ENCODE measurements at places on chromosomes 5 and 9.
A peak's percentile ranks its signal among the peaks of the same experiment; 100 is the strongest.

DNA sequence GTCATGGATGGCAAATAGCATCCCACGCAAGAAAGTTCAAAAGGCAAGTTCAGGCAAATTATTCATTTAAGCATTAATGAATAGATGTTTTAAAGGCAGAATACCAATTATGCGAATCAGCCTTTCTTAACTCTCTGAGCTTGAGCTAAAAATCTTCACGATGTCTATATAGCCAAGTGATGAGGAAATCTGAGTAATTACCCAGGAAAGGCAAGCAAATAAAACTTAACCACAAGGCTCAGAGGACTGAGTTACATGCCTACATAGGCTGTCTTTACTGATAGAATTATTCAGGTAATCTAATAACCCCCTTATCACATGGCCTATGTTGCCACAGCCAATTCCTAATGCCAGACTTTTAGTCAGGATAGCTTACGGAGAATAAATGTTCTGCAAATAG, 120.8 kb upstream of the MTAP start:
- ATAC-seq, result no peak

- no peak for ATAC-seq
Measured at GRCh38 chr9:78132701-78133058, 101.1 kb upstream of the GNAQ start.

DNA sequence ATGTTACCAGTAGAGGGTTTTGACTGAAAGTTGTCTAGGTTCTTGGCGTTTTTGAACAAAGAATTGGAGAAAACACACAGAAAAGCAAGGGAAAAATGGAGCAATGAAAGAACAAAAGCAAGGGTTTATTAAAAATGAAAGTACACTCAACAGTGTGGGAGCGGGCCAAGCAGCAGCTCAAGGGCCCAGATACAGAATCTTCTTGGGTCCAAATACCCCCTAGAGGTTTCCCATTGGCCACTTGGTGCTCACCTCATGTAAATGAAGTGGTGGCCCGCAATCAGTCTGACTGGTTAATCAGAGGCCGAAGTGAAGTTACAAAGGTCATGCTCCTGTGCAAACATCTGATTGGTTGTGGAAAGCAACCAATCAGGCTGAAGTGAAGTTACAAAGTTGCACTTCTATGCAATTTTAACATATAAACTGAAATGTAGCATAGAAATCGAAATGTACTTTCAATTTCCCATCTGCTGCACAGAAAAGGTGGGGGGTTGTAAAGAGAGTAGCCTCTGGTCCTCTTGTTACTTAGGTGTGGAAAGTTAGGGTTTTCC, 1.9 kb upstream of the GM2A start:
- ATAC-seq, result peak; percentile 12

DNA sequence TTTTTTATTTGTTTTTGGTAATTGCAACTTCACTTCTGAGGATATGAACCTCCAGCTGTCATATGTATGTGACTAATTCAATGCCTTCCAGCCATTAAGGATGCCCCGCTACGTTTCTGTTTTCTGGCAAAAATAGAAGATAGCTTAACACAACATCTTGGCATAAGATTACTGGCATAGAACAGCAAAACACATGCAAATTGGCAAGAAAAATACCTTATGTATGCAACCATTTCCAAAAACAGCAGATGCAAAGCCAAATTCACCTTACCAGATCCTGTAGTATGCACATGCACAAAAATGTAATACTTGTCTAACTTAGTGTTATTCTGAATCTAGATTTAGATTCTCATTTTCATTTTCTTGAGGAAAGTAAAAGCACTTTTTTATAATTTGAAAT, 461.1 kb upstream of the CYLC2 start:
- ATAC-seq, result no peak

DNA sequence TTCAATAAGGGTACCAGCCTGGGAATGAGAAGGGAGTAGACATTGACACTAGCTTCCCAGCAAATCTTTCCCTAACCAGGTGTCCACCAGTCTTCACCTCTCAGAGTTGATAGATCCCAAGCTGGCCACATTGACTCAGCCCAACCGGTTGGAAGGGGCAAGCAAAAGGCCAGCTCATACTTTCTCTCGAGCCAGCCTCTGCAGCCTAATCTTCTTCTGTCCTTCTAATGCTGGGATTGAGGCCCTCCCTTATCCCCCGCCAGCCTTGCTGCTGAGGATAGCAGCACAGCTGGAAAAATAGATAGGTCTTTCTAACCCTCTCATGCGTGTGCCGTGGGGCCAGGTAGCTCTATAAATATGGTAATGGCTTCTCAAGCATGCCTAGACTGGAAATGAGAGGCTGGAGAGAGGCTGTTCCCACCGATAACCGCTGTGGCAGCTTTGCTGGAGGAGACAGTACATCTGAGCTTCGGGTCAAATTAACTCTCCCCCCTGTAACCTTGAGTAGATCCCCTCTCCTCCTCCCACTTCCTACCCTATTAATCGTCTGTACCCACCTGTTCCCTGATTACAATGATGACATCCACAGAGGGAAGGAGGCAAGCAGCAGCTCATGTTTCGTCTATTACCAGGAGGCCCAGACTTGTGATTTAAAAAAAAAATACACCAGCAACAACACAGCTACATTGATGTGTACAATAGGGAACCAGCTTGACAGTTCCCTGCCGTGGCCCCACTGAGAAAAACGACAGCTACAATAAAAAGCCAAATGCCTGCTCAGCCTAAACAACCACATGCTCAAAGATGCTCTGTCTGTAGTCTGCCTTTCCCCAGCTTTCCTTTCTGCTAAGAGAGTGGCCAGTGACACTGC, 219.9 kb upstream of the BRINP1 start:
- no peak for ATAC-seq

DNA sequence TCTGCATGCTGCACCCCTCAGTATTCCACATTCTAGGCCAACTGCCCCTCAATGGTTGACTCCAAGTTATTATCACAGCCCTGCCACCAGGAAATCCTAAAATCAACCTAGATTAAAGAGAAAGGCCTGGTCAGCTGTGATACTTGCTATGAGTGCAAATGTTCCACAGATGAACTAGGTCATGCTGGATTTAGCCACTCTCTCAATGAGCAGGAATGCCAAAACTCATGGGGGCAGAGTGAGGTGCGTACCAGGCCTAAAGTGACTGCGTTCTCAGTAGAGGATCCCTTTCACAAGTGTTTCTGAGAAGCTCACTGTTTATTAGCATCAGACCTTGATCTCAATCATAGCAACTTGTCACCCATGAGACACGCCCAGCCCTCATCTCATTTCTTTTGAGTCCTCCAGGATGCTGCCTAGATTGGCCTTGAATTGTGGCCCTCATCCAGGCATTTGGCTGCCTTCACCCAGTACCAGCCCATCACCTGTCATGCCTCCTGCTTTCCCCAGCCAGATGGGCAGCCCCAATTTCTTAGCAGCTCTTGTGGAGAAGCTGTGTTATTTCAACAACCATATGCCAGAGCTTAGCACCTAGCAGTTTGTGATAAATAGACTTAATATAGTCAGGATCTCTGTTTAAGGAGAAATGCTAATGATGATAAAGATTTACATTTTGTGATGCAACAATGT, 383.9 kb downstream of the CTNND2 start:
- no peak for ATAC-seq

DNA sequence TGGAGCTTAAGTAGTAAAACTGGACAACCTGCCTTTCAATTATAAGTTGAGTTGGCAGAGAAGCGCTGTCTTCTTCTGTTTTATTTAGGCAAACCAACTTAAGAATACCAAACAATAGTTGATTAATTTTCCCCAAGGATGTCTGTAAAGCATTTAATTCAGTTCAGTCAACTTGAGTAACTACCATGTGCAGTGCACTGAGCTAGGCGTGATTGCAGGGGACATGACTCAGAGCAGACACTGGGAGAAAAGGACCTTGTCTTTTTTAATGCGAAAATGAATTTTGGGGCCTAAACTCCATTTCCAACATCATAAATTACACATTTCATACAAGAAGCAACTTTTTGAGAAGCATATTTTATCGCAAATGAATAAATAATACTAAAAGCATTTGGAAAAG, 66.3 kb downstream of the FBXL7 start:
- no peak for ATAC-seq

DNA sequence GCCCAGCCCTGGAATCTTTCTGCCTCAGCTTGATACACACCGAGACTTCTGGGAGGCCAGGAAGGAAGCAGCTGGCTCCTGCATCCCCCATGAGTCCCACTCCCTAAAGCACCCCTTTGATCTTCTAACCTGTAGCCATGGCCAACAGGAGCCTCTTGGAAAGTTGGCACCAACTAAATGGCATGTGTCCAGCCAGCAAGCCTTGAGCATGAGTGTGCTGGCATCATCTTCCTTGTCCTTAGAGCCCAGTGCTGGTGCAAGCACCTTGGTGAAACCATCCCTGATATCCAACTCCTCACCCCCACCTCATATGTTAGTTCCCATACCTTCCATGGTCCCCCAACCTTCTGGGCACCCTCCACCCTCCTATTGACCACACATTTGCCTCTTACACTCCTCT, 130.4 kb downstream of the CRB2 start:
- no peak for ATAC-seq

GRCh38 chr5:156326718-156327259, at the start of gene SGCD:
Gene SGCD, plus strand, starts transcription at chr5:156327164.
- no peak for ATAC-seq

DNA sequence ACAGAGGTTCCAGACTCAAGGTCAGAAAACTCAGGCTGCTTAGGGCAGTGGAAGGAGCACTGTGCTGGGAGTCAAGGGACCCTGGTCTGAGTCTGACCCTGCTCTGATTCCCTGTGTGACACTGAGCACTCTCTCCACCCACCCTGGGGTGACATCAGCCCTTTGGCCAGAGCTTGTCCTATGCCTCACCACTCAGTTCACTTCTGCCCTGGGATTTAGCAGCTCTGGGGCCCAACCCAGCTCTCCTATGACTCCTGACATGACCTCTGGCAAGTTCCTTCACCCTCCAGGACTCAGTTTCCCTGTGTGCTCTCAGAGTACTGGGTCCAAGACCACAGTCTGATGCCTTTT, 63.9 kb downstream of the FAM114A2 start:
- ATAC-seq, result no peak

DNA sequence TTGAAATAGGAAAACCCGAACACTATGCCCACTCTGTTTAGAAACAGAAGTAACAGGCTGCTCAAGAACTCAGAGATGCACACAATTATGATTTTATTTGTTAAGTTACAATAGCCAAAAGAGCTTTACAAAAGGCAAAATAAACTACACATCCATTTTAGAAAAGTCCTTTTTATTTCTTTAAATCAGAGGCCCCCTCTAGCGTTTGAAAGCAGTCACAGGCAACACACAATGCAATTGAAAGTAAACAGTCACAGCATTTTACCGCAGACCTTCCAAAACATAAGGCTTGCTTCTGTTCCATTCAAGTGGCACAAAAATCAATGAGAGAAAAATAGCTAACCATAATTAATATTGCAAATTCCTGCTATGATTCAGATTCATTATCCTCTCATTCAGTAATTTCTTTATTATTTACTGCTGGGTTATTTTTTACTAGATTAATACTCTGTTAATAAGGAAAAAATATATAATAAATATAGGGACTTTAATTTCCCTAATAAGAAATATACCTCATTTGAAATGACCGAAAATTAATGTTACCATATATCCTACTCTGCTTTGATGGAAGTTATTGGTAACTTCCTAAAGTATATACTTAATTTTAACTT, 78.3 kb downstream of the CEP120 start:
- no peak for ATAC-seq

DNA sequence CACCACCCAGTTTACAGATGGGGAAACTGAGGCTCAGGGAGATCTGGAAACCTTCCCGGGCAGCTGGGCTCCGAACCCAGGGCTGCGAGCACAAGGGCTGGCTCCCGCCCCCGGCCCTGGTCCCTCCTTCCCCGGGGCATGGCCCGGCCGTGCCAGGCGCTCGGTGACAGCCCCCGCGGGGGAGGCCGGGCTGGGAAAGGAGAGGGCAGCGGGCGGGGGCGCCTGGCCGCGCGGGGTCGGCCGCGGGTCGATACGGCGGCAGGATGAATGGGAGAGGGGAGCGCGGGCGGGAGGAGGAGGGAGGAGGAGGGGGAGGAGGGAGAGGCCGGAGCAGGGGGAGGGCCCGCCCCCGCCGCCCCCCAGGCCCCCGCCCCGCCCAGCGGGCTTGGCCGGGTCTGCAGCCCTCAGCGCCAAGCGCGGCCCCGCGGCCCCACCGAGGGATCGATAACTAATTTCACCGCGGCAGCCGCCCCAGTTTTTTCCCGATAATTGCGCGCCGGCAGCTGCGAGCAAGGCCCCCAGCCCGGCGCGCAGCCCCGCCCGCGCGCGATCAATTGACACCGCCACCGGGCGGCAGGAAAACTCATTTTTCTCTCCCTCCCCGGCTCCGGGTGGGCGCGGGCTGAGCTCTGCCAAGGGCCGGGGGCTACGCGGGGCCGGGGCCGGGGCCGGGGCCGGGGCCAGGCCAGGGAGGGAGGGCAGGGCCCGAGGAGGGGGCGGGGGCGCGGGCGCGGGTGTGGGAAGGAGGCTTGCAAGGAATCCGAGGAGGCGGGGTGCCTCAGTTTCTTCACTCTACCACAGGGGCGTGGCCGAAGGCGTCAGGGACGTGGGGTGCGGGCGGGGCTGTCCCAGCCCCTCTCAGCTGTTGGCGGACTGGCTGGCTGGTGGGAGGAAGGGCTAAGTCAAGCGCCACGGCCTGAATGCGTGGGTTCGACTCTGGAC, 52.1 kb downstream of the C9orf50 start:
- peak; percentile 21 for ATAC-seq
